T-helper 2 cell (primary cell): ENCODE measurements at places on chromosomes 4 and X.

DNA sequence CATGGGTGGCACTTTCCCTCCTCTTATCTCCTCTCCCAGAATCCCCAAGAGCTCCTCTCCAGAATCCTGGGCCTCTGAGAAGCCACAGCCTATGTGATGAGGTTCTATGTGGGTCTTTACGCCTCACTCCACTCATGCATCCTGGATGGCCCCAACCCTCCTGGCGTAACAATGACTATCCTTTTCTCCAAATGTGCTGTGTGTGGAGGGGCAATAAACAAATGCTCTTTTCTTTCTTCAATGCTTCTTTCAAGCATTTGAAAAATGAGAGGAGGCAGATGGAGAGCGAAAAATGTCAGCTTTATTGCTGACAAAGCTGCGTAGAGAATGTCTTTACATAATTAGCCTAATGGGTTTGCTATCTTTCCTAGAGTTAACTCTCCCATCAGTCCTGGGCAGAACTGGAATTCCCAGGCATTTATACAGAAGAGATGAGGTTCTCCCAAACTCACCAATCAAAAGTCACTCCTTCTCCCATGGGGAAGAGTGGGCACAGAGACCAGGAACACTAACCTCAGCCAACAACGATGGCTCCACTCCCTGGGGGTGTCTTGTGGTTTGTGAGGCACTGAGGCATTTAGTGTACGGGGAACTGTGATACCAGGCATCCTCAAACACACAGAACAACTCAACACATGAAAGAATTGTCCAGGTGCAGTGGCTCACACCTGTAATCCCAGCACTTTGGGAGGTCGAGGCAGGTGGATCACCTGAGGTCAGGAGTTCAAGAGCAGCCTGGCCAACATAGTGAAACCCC lies 118.9 kb upstream of the SLC34A2 start:
- DNase-seq: no peak

GRCh38 chrX:63330681-63331080 lies 20.5 kb downstream of the SPIN4 start:
- no peak for DNase-seq

- DNase-seq: no peak
These were observed 91.4 kb upstream of the FAM241A start for GRCh38 chr4:112053825-112054350.

GRCh38 chr4:111675746-111676145 lies 469.5 kb upstream of the FAM241A start:
- no peak for DNase-seq

GRCh38 chr4:96593422-96593821 lies 753.5 kb downstream of the PDHA2 start:
- DNase-seq: no peak

DNA sequence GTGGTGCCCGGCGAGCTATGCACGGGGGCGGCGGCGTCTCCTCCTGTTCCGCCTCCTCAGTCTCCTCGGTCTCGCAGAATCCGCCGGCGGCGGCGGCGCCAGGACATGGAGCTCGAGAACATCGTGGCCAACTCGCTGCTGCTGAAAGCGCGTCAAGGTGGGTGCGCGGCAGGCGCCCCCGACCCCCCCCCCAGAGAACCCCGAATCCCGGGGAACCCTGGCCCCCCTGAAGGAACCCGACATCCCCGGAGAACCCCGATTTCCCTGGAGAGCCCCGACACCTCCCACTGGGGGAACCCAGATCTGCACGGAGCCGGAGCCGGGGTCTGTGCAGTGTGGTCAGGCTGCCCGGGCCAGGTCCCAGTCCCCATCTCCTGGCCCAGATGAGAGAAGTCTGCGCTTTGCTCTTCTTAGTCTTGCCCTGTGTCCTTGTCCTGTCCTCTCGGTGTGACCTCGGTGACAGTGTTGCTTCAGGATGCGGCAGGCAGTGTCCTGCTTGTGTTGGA lies 648 bp downstream of the GRK4 start:
- DNase-seq: peak; percentile 70

- no peak for DNase-seq
These were observed 3.5 kb upstream of the TAB3 start for GRCh38 chrX:30892591-30892990.

DNA sequence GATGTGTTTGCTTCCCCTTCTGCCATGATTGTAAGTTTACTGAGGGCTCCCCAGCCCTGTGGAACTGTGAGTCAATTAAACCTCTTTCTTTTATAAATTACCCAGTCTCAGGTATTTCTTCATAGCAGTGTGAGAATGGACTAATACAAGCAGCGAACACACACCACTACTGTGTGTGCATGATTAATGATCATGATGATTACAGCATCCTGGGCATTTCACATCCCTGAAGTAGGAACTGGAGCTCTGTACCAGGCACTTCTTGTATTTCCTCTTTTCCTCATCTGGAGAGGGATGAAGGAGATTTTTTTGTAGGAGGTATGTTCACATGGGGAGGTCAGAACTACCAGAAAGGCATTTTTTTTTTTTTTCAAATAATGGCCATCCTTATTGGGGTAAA lies 60.8 kb downstream of the PPM1K start:
- no peak for DNase-seq

GRCh38 chrX:21657318-21658151 lies 595 bp downstream of the KLHL34 start:
- peak; percentile 40 for DNase-seq

DNA sequence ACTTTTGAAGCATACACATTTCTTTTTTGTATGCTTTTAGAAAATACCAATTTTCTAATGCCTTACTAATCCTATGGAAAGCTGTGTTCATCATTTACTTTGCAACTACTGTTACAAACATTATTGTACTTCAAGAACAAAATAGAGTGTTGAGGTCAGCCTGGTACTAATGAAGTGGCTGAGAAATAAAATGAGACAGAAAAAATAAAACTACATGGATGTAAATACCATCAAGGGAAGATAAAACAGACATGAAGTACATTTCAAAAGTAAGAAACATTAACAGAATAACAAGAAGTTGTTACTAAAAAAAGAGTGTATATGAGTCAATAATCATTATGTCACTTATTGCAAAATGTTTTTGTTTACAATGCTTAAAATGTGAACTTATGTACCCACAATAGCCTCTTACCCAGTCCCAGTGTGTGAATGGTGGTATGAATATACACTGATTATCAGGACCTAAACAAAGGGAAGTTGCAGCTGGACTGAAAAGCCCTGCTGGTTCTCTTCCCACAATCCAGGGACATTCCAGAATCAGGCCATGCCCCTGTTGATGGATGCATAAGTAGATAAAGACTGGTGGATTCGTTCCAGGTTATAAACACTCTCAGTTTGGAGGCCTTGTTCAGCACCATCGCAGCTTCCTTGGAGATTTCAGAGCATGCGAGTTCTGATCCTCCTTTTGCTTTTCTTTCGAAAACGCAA lies 2.4 kb upstream of the CSN3 start:
- DNase-seq: no peak

DNA sequence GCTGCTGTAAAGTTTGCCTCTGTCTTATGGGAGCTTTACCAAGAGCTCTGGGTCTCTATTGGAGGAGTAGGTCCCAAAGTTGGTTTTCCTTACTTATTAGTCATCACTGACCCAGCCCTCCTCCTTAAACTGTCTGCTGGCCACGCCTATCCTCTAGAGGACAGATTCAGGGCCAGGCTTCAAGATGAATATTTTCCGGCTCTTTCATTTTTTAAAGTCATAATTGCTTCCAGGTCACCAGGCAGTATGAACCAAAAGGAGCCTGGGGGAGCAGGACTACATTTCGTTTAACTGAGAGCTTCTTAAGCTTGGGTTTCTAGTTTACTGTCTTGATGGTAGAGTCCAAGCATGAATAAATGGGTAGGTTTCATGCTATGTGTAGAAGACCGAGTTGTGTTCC lies 13.7 kb downstream of the BCORL1 start:
- no peak for DNase-seq
